ENCODE measurements at places on chromosomes 3 and 15.

DNA sequence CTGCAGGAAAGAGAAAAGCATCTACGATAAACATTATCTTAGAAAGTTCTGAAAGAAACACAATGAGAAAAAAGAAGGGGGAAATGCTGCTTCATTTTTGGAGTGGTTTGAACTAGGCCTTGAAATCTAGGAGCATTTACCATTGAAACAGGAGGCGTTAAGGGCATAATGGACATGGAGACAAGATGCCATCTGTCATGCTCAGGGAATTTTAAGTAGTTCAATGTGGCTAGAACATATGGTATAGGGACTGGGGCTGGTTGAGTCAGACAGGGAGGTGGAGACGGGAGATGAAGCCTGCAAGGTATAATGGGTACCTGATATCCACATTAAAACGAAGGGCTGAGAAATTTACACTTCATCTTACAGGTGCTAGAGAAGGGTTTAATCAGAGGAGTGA, 10.4 kb upstream of the PLAAT1 start:
- DNase-seq = no peak

DNA sequence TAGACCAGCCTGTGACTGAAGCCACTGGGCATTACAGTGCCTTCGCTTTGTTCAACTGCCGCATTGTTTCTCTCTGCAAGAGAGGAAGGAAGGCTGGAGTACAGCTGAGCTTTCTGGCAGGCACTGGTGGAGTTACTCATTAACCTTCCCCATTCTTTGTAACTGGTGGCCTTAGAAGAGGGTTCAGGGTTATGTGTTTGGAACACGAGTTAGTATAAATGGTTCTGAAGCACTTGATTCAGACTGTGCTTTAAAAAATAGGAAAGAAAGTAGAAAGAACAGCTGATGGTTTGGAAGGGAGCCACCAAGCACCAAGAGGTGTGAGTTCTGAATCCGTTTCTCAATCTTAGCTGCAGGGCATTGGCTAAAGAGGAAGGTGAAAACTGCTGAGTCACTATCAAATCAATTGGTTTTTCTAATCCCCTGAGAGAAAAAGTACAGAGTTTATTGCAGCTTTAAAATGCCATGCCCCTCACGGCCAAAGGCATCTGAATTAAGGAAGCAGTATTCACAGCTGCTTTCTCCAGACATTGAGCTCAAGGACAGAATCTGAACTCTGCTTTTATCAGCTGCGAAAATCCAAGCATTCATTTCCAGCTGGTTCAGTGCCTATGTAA, 3.6 kb downstream of the HGD start:
- DNase-seq = no peak

- DNase-seq = peak; percentile 63
These were observed 62.0 kb upstream of the BCL6 start for GRCh38 chr3:187807086-187807862.

- DNase-seq = no peak
These were observed 4.6 kb downstream of the FAM3D start for GRCh38 chr3:58661836-58662420.

DNA sequence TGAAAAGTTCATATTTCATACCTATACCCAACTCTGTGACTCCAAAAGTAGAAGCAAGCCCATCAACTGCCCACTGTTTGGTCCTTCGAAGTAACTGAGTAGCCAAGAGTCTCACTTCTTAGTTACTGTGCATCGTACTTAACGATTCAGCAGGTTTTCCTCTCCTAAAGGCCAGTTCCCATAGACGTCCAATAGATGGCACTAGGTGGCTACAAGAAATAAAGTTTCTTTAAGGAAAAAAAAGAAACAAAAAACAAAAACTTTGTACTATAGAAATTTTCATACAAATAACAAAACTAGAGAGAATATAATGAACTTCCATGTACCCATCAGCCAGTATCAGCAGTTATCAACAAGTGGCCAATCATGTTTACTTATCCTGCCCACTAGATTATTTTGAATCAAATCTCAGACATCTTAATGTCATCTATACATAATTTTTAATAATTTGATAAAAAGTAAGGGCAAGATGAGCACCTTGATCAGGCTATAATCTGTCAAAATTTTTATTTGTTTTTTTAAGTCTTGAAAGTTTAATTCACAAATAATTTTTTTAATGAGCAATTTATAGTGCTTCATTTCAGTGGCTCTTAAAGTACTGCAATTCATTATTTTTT, 63.8 kb upstream of the ACP3 start:
- no peak for DNase-seq

GRCh38 chr15:60898896-60899295, 330.2 kb downstream of the RORA start:
- DNase-seq = no peak

DNA sequence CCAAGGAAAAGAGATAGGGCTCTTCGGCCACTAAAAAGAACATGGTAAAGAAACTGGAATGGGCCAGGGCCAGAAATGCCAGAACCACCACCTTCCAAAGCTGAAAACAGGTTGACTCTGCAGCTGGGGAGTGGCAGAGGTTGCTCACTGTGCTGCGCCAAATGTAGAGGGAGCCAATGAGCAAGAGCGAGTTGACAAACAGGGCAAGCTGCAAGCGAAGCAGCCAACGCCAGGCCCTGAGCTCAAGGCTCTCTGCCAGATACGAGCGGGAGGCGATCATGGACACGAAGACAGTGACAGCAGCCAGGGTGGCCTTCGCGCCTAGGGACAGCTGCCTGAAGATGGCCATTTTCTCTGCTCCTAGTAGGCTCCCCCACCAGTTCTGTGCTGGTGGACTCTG, 3.1 kb downstream of the GLB1 start:
- DNase-seq = no peak

- DNase-seq = no peak
These were observed 80.8 kb upstream of the SKOR1 start for GRCh38 chr15:67744331-67745072.

DNA sequence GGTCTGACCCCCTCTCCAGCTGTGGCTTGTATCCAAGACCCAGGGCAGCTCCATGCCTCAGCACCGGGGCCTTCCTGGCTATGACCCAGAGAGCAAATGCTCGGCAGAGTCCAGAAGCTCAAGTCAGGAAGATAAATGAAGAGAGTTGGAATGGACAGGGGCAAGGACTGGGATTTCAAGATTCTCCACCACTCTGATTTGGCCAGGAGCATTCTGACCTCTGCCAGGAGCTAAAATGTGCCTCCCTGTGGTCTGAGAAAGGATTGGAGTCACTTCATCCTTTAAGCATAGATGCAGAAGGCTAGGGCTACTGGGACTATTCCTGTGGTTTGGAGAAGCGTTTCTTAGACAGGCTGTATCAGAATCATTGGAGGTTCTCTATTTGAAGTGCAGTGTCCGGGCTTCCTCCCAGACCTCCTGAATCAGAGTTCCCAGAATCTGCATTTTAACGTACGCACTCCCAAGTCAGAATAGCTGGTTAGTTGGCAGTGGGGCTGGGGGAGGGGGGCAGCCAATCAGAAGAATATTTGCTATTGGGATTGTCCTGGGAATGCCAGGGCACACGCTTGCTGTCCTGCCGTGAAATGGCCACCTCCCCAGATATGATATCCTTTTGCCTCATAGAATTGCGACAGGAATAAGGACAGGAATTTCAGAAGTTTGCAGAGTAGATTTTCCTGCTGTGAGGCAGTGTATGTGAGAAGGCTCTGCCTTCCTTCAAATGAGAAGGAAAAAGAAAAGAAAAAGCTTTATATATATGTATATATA, 57.4 kb downstream of the HRH1 start:
- DNase-seq = no peak

DNA sequence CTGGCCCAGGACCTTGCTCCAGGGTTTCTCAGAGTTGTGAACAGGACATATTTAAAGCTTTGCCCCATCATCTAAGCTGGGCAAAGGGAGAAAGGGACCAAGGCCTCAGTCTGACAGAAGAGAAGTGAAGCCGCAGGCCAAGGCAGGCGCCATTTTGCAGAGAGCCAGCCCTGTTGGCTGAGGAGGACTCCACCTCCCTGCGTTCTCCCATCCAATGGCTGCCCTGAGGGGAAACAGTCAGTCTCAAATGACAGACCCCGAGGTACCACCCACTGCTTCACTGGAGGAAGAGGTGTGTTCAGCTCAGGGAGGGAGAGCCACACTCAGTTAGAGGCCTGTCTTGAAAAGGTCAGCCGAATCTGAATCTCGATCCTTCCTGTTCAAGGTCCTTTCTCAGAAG, 86.1 kb downstream of the ADAMTS17 start:
- no peak for DNase-seq

GRCh38 chr3:185983495-185984141, 45.8 kb upstream of the TRA2B start:
- DNase-seq = peak; percentile 20

GRCh38 chr3:25558121-25558520, 106.6 kb downstream of the TOP2B start:
- no peak for DNase-seq

DNA sequence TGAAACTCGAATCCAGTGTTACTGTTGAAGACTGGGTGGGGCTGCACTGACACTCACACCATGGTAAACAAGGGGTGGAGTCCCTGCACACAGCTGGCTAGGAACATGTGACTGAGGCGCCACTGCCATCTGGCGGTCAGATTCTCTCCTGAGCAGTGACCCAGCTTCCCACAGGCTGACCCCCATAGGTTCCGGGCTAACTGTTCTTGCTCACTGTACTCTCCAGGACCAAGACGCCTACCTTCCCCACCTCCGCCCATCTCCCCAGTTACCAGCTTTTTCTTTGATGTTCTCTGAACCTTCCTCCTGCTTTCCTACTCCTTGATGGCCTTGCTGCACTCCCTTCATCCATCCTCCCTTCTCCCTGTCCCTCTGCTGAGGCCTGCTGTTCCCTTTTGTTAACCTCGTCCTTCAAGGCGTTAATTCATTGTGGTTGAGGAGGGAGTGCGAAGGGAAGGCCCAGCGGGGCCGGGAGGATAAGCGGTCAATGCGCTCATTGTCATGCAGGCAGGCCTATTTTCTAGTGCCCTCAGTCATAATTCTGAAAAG, 115.2 kb downstream of the ATP8B4 start:
- DNase-seq = peak; percentile 9

DNA sequence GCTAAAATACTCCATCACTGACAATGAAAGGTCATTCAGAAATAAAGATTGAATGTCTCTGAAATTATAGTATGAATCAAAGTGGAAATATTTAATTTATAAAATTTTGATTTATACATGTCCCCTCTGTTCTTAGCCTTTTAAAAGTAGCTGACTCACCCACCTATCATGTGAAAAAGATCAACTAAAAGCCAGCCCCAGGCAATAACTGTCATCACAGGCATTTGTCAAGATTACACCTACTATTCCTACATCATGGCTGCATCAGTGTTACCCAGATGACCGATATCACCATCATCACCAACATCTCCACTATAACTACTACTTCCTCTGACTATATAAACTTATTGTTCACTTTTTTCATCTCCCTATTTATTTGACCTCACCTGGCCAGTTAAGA, 14.3 kb upstream of the PIK3R4 start:
- DNase-seq = no peak

DNA sequence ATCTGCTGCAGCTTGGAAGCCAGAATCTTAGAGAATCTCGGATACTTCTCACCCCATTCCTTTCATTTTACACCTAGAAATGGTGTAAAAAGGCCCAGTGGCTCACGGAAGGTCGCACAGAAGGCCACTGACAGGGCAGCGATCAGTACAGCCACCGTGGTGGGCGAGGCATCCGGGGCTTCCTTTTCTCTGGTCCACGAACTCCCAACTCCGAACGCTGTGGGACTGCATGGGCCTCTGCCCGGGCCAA, 36.3 kb upstream of the POLG start:
- DNase-seq = no peak

DNA sequence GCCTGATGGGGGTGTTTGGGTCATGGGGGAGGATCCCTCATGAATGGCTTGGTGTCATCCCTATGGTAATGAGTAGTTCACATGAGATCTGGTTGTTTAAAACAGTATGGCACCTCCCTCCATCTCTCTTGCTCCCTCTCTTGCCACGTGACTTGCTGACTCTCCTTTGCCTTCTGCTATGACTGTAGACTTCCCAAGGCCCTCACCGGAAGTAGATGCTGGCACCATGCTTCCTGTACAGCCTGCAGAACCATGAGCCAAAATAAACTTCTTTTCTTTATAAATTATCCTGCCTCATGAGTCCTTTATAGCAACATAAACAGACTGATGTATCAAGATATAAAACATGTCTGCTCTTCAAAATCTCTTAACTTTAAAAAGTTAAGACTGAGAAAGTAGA, 96.1 kb downstream of the TFDP2 start:
- no peak for DNase-seq

- DNase-seq = no peak
These were observed 61.3 kb downstream of the NSMCE3 start for GRCh38 chr15:29208352-29208751.

- DNase-seq = no peak
These were observed 46.2 kb downstream of the CTDSPL start for GRCh38 chr3:37907906-37908305.

- no peak for DNase-seq
These were observed 38.3 kb upstream of the IQCF6 start for GRCh38 chr3:51817375-51817774.

- no peak for DNase-seq
These were observed 580.1 kb downstream of the ROBO2 start for GRCh38 chr3:77620009-77620408.

GRCh38 chr15:71129669-71130068, 14.4 kb downstream of the THSD4 start:
- DNase-seq = no peak

- no peak for DNase-seq
These were observed 21.7 kb upstream of the SYN2 start for GRCh38 chr3:11982341-11982941.

DNA sequence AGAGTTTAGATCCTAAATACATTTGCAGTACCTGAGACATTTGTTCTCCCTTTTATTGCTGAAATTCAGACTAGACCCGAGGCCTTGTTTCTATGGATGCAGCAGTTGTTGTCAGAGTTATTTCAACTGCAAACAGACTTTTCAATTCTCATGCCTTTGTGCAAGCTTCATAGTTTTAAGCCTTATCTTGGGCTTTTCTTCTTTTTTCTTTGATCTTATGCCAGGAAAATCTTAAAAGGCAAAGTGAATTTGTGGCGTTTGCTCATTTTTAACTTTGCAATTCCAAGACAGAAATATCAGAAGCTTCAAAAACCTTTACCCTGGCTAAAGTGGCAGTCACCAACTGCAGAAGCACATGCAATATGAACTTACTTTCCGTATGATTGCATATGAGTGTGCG, 576.7 kb downstream of the DIPK2A start:
- no peak for DNase-seq

- DNase-seq = no peak
These were observed 1.8 kb downstream of the HDGFL3 start for GRCh38 chr15:83205725-83206324.

DNA sequence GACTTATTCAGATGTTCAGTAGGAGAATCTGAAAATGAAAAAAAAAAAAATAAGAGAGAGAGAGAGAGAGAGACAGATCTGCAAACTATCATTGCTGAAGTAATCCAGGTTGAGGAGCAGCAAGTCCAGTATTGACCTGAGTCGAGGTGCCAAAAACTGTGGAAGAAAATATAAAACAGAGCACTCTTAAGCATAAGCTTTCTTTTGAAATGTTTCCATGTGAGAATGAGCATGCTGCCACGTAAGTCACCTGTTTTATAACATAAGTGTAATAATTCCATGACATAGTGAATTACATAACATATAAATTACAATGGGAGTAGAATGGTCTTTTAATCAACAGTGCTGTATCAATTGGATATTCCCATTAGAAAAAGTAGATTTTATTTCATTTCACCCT, 218.2 kb downstream of the BCHE start:
- DNase-seq = no peak

- no peak for DNase-seq
These were observed 18.6 kb downstream of the WHAMM start for GRCh38 chr15:82828075-82828474.

GRCh38 chr3:185381320-185382058, 18.6 kb downstream of the MAP3K13 start:
- no peak for DNase-seq

- DNase-seq = no peak
These were observed 123.4 kb downstream of the CHSY1 start for GRCh38 chr15:101128221-101129015.

Measured in activated CD4-positive, alpha-beta T cell treated with anti-CD3 and anti-CD28 coated beads, Interleukin-2, amount 50 U/mL, for 24 hours (primary cell).